ENCODE measurements at places on chromosomes 7 and 10.

DNA sequence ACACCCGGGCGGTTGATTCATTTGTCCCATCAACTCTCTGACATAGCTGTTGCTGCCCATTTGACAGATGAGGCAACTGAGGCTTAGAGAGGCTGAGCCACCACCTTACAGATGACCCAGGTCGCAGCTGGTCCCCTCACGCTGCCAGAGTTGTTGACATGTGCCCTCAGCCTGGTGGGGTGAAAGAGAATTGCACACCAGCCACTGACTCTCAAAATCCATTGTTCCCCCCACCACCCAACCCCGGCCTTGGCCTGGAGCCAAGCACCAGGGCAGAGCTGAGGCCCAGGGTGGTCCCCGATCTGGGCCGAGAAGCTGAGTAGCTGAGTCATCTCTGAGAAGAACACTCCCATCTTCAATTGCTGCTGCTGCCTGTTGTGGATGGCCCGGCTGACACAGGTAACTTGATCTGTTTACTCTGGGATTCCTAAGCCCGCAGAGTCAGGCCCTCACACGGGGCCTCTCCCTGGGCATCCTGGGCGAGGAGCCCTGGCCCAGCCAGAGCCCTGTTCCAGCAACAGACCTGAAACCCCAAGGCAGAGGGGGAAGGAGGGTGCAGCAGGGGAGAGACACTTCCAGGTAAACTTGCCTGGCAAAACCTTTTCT lies 27.5 kb downstream of the PVRIG start:
- DNase-seq, result no peak

- DNase-seq, result no peak
Observed at GRCh38 chr10:18369859-18370473, 229.7 kb downstream of the CACNB2 start.

DNA sequence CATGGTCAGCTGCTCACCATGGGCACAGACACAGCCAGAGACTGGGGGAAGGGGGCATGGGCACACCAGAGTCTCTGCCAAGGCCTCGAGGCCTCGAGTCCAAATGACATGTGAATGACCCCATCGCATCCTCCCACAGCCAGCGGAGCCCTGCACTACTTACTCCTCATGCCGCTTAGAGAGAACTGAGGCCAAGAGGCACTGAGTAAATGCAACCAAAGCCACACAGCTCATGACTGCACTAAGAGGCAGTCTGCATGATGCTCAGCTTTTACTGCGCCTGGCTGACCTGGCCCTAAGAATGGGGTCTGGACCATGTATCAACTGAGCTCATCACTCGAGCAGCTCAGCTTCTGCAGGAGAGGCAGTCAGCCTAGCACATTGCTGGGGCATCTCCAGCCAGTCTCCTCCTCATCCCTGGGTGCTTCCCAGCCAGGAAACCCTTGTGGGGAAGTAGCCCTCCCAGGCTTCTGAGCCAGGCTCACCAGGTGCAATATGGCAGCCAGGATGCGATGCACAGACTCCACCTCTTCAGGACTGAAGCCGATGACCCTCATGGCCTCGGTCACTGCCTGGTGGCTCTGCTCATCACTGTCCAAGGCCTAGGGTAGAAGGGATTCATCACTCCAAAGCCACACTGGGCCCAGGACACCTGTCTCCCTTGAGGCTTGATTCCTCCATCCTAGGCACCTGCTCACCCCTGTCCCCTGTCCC lies 7.5 kb downstream of the MYO1G start:
- DNase-seq, result peak; percentile 29

DNA sequence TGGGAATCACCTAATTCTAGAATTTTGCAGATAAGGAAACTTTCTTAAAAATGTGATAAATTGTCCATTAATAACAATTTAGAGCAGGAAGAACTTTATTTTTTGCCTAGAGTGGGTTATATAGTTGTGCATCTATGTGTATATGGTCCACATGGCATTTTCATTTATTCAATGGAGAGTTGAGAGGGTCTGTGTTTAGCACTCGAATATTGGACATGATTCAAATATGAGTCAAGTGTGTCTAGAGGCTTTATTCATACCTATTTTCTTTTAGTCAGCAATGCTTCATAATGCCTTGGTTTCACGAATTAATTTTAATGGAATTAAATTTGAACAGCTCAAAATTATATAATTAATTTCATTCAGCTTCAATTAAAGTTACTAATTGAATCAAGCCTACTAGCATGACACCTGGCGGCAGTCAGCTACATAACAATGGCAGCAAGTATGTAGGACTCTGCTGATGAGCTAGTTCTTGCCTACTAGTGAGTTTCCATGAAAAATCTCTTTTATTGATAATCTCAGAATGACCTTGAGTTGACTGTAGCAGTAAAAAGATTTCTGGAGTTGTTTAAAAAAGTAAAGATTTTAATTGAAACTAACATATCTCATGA lies 17.7 kb downstream of the MDFIC start:
- no peak for DNase-seq

DNA sequence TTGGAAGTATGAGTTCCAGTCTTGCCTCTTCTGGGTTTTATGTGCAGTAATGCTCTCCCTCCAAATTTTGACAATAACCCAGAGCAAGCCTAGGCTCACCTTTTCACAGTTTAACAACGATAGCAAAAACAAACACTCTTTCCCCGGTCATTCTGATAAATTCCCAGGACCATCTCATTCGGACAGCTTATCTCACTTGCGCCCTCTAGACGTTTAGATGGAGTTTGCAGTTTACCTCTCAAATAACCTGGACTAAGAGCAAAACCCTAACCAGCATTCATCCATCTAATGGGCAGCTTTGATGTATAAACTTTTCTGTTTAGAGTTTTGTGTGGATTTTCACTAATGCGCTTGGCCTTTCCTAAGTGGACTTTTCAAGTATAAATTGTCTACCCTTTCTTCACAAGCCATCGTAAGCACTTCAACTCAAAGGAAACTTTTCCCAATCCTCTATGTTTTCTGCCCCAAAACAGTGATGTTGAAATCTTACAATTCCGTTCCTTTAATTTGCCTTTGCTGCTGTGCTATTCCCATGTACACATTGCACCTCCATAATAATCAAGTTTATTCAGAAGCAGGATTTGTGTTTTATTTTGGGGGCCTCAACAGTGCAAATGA lies 114.9 kb downstream of the HDAC9 start:
- DNase-seq, result no peak

DNA sequence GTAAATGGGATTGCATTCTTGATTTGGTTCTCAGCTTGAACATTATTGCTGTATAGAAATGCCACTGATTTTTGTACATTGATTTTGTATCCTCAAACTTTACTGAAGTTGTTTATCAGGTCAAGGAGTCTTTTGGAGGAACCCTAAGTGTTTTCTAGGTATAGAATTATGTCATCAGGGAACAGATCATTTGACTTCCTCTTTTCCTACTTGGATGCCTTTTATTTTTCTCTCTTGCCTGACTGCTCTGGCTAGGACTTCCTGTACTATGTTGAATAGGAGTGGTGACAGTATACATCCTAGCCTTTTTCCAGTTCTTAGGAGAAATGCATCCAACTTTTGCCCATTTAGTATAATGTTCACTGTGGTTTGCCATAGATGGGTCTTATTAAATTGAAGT lies 48.8 kb downstream of the ANXA8 start:
- no peak for DNase-seq

DNA sequence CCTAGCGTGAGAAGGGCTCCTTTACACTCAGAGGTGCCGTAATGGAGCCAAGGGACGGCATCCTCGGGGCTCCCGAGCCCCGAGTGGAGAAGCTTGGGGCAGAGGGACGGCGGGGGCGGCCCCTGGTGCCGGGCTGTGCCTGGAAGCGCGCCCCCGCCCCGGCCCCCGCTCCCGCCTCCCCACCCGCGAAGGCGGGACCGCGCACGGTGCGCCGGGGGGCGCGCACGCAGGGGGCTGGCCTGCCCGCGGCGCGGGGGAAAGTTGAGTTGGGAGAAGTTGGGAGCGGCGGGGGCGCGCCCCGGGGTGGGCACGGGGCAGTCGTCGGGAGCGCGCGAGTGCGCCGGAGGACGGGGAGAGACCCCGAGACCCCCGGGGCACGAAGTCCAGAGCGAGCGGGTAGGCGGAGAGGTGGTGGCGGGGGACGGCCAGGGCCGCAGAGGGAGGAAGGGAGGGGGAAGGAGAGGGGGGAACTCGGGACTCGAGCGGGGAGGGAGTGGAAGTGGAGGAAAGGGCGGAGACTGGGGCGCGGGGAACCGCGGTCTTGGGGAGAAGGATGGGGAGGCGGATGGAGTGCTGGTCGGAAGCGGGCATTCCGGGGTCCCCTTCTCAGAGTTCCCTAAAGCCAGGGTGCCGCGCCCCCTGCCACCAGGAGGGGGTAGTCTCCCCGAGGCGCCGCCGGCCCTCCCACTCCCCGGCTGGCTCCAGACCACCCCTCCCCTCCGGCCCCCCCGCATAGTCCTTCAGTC lies at the start of gene SLC4A2:
Gene SLC4A2 (plus strand): TSS at position 223 of the 746 bp plus-strand sequence. CDS start 2,399 bp downstream, outside the sequence.
- DNase-seq, result peak; percentile 92

GRCh38 chr10:78263521-78263988 lies 229.9 kb downstream of the RPS24 start:
- DNase-seq, result no peak

- no peak for DNase-seq
Observed at GRCh38 chr7:52030722-52031121, 714.1 kb upstream of the COBL start.

Data from right forelimb (tissue), 1 donor.